Brain (organoid and tissue), 16 donors: ENCODE measurements at places on chromosomes 12 and 14. TPM values are rescaled to one million over a fixed set of nuclear protein-coding genes. Genes with fewer than 3 reads are reported as not detected.

- DNase-seq = no peak
These were observed 19.1 kb downstream of the ERP29 start for GRCh38 chr12:112032292-112032691.

DNA sequence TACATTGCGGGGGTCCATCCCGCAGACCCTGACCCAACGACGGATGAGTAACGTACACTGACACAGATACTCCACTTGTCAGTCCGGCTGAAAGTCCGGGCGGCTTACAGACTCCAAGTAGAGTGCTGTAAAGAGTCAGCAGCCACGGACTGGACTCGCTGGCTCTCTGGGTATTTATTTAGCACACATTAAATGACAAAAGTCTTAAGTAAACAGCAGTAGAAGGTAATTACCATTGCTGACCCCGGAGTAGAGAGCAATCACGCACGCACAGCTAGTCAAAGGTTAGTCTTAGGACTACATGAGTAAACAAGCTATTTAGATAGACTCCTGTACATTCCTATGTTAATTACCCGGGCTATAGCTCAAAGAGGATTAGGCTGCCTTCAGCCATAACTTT, 780.9 kb downstream of the RPS29 start:
- DNase-seq = no peak

The CEBPE gene
- not detected for polyA plus RNA-seq

The SPSB2 gene
- 6.2 TPM for polyA plus RNA-seq

DNA sequence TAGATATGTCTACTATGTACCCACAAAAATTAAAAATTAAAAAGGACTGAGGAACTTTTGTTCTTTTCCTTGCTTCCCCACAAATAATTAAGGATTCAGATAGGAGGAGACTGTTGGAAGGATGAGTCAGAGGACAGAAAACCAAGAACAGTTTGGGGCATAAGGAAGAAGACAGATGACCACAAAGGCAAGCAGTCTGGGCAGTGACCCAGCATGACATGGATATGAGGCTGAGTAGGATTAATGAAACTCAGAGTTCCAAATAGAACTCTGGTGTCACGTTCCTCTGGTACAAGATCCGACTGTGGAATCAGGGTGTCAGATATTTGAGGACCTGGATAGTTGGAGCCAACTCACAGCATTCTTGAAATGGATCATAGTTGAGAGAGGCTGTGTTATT, 89.3 kb upstream of the SLC38A4 start:
- no peak for DNase-seq

GRCh38 chr12:123105211-123105826, 45.6 kb downstream of the PITPNM2 start:
- no peak for DNase-seq

The SSTR1 gene
- 1.3 TPM for polyA plus RNA-seq

GRCh38 chr14:58863661-58864345, 226.0 kb downstream of the DACT1 start:
- DNase-seq = peak; percentile 84

GRCh38 chr14:104557766-104558165, 21.8 kb upstream of the C14orf180 start:
- no peak for DNase-seq

The OR6C2 gene
- polyA plus RNA-seq = not detected

The DBX2 gene
- 0.61 TPM for polyA plus RNA-seq

- DNase-seq = peak; percentile 49
These were observed 47.9 kb downstream of the ANKRD9 start for GRCh38 chr14:102461490-102462338.

The MARCHF9 gene
- polyA plus RNA-seq = 26.0 TPM

The SOX5 gene
- 2.7 TPM for polyA plus RNA-seq

DNA sequence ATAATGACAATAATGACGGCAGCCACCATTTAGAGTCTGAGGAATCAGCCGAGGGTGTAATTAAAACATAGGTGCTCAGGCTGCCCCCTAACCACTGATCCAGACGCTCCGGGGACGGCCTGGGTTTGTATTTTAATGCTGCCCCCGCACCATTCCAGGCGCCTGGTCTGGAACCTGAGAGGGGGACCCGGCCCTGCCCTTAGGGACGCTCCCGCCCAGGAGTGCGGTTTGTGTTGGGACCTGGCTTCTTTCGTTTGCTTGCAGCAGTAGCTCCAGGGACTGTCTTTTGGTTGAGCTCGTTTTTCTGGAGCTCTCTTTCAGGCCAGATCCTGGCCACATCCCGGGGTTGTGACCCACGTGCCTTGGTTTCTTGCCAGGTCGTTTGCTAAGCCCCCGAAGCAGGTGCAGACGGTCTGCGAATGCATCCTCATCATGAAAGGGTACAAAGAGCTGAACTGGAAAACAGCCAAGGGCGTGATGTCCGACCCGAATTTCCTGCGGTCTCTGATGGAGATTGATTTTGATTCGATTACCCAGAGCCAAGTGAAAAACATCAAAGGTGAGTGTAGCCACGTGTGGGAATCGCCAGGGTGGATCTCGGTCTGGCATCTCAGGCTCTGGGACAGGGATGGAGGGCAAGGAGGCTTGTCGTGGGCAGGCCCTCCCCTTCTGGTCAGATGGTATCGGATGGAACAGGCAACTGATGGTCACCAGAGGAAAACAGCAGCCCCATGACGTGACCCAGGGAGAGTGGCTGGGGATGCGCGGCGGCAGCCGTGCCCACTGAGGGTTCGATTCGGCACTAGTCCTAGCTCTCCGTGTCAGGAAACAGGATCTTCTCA, 63.5 kb downstream of the CCDC92 start:
- DNase-seq = no peak

DNA sequence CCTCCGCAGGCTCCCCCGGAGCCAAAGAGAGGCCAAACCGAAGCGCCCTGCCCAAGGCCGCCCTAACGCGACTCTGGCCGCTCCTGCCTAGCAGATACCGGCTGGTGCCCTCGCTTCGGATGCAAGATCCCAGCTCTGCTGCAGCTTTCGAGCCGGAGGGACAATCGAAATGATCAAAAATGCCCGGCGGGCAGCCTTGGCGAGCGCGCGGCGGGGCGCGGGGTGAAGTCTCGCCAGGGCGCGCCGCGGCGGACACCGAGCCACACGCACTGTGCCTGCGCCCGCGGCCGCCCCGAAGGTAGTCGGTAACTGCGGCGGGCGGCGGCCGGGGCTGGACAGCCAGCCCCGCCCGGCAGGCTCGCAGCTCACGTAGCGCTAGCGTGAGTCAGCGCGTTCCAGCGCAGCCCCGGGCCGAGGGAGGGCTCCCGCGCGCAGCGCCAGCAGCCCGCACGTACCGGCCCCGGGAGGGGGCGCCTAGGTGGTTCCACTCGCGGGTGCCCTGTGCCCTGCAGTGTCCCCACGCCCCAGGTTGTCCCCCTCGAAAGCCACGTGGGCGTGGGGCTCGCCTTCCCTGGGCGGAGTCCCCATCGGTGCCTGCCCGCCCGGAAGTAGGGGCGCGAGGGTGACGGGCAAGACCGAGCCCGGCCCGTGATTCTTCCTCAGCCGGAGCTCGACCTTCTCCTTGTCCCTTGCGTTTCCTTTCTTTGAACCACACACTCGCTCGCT, 109.2 kb upstream of the EGLN3 start:
- peak; percentile 85 for DNase-seq

DNA sequence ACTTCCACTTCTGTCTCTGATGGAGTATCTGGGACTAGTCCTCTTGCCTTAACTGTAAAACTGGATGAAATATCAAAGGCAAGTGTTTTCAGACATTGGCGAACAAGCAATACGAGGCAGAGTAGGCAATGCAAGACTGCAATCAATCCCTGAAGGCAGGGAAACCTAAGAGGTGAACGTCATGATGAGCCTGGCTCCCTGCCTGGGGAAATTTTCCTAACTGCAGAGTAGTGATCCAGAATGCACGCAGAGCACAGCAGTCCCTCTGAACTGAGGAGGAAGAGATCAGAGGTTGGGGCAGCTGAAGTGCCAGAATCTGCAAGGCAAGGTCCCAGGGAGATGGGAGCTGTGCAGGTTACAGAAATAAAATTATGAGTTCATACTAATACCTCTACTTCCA, 18.5 kb downstream of the BHLHE41 start:
- no peak for DNase-seq

The CLEC4A gene
- polyA plus RNA-seq = not detected

The DNAAF2 gene
- polyA plus RNA-seq = 7.8 TPM

The IFNG-AS1 gene
- polyA plus RNA-seq = not detected

DNA sequence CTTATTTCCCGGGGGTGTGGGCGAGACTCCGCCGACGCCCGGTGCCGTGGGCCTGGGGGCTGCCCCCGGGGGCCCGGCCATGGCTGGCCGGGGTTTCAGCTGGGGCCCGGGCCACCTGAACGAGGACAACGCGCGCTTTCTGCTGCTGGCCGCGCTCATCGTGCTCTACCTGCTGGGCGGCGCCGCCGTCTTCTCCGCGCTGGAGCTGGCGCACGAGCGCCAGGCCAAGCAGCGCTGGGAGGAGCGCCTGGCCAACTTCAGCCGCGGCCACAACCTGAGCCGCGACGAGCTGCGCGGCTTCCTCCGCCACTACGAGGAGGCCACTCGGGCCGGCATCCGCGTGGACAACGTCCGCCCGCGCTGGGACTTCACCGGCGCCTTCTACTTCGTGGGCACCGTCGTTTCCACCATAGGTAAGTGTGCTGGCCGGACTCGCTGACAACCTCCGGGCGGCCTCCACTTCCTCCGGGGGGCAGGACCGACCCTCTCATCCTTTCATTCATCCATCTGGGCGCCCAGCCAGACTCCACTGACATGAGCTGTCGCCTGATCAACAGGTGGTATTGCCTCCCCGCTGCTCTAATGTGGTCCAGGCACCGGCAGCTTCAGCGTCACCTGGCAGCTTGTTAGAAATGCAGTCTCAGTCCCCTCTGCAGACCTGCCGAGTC, 467 bp downstream of the KCNK13 start:
- DNase-seq = no peak

DNA sequence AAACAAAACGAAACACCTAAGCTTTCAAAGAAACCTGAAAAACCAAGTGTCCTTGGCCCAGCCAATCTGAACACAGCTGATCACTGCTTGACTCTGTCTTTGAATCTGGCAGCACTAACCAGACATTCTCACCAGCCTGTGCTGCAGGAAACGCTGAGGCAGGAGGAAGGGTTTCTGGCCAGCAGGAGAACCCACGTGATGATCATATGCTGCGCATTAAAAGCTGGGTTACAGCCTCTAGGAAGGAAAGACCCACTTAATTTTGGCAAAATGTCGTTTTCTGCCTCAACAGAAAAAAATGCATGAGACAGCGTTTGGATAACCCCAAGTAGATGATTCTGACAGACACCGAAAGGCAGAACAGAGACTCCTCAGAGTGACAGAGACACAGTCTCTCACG, 9.8 kb downstream of the APPL2 start:
- DNase-seq = no peak
